ENCODE measurements at places on chromosomes 2 and 18.

- no peak for DNase-seq
Observed at GRCh38 chr2:166341426-166341825, 34.3 kb downstream of the SCN9A start.

- DNase-seq, result no peak
Observed at GRCh38 chr2:46101557-46102220, 195.5 kb upstream of the EPAS1 start.

DNA sequence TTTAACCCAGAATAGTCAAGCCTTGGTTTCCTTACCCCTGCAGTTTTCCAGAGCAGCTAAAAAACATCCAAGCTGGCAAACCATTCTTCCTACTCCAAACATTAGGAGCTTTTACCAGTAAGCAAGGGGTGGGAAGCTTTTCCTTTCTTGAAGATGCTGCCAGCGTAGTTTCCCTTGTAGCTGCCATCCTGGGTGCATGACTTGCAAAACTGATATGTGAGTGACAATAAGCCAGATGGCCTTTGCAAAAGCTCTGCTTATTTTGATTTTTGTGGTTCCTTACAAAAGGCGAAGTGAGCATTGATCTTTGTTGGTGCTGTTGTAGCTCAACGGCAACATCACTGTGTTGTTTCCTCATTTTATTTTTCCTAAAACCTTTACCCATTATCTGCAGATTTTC is 138.8 kb downstream of the WDSUB1 start:
- DNase-seq, result no peak

GRCh38 chr2:58842501-58843155 is 601.5 kb upstream of the FANCL start:
- no peak for DNase-seq

GRCh38 chr2:231924889-231925275 is 1.3 kb downstream of the NPPC start:
- no peak for DNase-seq

GRCh38 chr2:10654069-10654468 is 35.7 kb downstream of the NOL10 start:
- peak; percentile 21 for DNase-seq

GRCh38 chr2:59888015-59888414 is 665.4 kb downstream of the BCL11A start:
- peak; percentile 20 for DNase-seq

DNA sequence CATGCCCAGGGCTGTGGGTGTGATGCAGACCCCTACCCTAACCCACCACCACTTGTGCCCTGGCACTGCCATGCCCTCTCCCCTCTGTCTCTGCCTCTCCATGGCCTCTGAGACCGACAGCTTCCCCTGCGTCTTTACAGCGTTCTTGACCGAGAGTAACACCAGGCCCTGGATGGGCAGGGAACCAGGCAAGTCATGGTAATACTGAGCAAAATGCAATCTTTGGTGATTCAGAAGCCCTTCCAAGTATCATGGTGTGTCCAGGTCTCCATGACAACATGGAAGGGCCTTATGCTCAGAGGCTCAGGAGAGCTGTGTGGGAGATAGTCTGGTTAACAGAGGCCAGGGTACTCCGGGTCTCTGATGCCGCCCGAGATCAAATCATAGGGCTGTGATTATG is 176.1 kb downstream of the KLHL29 start:
- no peak for DNase-seq

DNA sequence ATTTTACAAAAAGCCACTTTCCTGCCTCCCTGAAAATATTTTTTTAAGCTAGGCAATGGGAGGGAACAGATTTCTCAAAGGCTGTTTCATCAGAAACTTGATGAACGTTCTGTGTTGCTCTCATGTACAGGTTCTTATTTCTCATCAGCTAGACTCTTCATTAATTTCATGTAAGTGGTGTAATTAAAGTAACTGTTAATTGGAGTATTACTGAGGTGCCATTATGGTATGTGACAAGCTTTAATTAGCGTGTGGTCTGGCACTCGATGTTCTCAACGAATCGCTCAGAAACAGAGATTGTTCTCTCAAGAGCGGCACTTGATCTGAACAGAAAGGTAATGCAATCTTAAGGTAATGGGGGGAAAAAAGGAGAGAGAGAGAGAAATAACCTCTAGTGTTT is 81.9 kb upstream of the MYCN start:
- no peak for DNase-seq

- no peak for DNase-seq
Observed at GRCh38 chr2:44170311-44170717, 1.6 kb downstream of the PPM1B start.

DNA sequence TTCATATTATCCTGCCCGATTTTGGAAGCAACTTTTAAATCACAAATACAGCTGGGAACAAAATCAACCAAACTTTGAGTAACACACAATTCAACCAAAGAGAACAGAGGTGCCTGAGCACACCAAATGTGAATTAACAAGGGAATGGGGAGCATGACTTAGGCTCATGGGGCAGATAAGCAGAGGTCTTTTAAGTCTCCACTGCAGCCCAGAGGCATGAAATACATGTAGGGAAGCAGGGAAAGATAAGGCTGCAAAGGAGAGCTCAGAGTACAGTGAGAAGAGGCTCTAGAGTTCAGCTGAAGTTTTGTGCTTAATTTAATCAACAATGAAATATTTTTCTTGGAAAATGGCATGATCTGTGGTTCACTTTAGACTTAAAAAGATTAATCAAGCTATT is 49.0 kb downstream of the CYTIP start:
- DNase-seq, result no peak

DNA sequence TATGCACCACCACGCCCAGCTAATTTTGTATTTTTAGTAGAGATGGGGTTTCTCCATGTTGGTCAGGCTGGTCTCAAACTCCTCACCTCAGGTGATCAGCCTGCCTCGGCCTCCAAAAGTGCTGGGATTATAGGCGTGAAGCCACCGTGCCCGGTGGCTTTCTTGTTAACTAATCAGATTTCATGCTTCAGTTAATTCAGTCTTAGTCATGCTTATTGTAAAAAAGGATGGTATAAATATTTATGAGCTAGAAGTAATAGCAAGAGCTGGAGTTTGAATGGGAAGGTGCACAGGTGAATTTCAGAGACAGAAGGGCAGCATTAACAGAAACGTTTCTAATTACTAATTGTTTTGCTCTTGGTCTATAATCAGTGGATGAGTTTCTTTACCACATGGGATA is 10.3 kb downstream of the GEMIN6 start:
- no peak for DNase-seq

DNA sequence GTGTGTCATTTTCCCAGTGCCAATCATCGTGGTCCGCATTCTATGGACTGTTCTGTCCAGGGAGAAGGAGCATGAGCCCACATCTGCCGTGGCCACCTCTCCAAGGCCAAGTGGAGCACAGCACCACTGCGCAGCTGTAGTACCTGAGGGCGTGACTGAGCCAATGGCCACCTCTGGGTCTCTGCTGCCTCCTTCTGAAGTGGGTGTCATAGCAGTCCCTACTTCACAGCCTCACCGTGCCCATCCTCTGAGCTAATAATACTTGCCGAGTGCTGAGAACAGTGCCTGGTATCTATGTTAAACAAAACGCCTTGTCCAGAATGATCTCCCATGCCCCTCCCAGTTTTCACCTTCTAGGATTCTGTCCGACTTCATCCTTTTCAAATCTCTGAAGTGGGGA is 256.1 kb downstream of the PRKCE start:
- DNase-seq, result no peak
